ENCODE measurements at places on chromosomes 7 and 10.

- no peak for DNase-seq
Measured at GRCh38 chr10:130495116-130495862, 359.1 kb downstream of the GLRX3 start.

GRCh38 chr7:34312624-34313023, 345.4 kb upstream of the NPSR1 start:
- DNase-seq = no peak

DNA sequence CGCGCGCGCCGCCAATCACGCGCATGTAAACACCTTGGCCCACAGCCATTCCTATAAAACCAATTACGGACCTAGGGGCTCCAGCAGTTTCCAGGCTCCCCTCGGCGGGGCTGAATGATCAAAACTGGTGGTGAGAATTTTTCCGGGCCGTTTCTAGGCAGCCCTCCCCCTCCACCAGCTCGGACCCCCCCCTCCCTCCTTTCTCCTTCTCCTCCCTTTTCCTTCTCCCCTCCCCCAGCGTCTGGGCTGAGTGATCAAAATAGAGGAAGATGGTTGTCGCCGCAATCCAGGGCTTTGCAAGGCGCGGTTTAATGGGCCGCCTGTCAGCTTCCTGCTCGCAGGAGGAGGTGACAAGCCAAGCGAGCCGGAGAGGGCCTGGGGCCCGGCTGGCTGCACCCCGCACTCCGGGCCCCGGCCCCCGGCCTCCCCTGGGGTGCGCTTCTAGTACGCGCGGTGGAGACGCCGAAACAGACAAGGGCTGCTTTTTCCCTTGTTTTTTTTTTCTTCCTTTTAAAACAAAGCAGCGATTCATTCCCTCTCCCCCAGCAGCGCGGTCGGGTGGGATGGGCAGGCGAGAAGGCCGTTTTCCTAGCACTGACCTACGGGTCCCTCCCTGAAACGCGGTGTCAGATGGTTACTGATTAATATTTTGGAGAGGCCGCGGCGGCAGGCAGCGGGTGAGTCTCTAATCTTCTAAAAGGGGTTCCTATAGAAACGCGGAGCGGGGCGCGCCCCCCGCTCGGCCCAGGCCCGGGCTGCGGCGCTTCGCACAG, 528 bp upstream of the TNRC18 start:
- peak; percentile 99 for DNase-seq

- DNase-seq = no peak
Measured at GRCh38 chr10:100122780-100123179, 41.1 kb upstream of the CPN1 start.

DNA sequence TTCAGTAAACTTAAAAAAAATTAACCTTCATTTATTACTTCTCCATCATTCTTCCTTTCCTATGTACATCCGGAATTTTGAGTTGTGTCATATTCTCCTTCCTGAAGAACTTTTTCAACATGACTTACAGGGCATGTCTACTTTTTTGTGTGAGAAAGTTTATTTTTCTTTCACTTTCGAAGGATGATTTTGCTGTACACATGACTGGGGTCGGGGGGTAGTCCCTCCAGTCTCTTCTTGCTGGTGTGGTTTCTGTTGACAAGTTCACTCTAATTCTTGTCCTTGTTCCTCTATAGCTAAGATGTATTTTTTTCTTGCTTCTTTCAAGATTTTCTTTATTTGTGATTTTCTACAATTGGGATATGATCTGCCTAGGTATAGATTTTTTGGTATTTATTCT, 55.8 kb downstream of the INPP5A start:
- no peak for DNase-seq

GRCh38 chr10:98295907-98296306, 27.9 kb upstream of the LOXL4 start:
- DNase-seq = no peak

DNA sequence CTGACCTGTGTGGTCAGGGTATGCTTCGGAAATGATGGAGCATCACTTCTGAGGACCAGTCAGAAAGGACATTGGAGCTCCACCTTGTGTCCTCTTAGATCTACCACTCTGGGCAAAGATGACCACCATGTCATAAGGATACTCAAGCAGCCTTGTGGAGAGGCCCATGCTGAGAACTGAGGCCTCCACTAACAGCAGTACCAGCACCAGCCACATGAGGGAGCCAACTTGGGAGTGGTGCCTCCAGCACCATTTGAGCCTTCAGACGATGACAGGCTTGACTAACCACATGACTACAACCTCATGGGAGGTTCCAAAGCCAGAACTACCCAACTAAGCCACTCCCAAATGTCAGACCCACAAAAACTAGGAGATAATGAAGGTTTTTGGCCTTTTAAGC, 116.0 kb downstream of the NPTX2 start:
- DNase-seq = peak; percentile 84

DNA sequence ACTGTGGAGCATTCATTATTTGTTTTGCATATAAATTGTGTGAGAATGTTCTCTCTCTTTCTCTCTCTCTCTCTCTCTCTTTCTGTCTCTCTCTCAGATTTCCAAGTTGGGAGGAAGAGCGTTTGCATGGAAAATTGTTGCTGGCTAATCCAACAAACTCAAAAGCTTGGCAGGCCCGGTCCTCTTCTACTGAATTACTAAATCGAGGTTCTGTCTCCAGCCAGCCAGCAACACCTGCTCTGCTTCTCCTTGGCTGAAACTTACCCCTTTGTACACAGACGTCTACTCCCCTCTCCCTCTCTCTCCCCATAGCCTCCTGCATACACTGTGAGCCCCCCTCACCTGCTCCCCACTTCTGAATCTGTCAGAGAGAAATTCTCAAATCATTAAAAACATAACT, 996.4 kb upstream of the AUTS2 start:
- no peak for DNase-seq

GRCh38 chr7:50628434-50629084, 63.4 kb upstream of the DDC start:
- DNase-seq = no peak

DNA sequence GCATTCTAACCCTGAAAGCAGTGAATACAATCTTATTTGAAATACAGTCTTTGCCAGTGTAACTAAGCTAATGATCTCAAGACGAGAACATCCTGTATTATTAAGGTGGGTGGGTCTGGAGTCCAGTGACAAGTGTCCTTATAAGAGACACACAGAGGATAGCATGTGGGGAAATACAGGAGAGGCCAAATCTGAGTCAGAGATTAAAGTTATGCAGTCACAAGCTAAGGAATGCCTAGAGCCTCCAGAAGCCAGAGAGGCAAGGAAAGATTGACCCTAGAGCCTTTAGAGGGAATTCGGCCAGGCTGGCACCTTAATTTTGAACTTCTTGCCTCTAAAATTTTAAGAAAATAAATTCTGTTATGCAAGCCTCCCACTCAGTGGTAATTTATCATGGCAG, 87.5 kb upstream of the HGF start:
- DNase-seq = no peak

GRCh38 chr10:61786728-61787127, 114.8 kb upstream of the ARID5B start:
- DNase-seq = peak; percentile 14

DNA sequence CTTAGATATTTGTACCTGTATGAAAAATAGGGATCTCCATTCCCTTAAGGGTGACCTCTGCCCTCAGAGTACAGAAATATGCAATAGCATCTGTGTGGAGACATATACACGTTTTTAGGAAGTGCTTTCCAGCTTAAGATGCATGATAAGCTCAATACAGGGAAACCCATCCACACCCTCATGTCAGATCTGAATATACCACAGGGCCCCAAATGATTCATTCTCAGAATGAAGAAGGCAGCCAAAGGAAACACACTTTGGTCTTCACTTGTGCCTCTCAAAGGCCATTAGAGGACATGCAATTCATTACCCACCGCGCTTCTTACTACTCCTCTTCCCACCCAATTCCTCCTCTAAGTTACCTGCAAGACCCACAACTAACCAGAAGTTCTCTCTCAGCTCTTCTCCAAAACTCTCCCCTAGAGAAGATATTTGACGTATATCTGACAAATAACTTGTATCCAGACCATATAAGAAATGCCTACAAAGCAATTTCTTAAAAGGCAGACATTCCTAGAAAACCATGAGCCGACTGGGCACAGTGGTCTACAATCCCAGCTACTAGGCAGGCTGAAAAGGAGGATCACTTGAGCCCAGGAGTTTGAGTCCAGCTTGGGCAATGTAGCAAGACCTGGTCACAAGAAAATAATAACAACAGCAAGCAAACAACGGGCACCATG, 103.0 kb downstream of the OAT start:
- no peak for DNase-seq

DNA sequence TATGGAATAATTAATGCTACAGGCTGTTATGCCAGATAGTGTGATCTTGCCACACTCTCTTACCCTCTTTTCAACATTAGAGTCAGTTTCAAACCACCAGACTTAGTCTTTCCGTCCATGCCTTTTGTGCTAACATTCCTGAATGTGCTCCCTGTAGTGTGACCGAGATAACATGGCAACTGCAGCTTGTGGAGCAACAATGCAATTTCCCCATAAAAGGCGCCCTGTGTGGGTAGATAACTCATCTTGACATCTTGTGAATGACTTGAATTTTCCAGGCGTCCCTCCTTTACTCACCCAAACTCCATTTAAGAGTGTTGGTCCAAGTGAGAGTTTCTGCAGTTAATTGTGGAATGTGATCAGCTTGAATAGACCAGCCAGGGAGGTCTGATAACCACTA, 99.6 kb downstream of the DNAH11 start:
- DNase-seq = no peak

- DNase-seq = no peak
Measured at GRCh38 chr10:82464191-82464818, 589.3 kb downstream of the NRG3 start.

DNA sequence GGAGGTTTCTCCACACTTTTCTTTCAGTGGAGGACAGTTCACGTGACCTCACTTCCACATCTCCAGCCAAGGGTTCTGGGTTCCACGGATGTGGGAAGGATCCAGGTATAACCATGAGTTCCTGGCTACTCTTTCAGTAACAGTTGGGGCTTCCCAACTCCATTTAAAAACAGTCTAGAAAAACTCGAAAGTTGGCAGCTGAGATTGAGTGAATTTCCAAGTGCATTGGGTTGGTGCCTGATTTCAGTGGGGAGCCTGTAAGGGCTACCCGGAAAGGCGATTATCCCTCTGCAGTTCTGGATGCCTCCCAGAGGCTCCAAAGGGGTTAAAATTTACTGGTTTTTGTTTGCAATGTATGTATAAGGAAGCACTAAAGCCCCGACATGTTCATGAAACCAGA, 24.3 kb downstream of the LHFPL3 start:
- no peak for DNase-seq

DNA sequence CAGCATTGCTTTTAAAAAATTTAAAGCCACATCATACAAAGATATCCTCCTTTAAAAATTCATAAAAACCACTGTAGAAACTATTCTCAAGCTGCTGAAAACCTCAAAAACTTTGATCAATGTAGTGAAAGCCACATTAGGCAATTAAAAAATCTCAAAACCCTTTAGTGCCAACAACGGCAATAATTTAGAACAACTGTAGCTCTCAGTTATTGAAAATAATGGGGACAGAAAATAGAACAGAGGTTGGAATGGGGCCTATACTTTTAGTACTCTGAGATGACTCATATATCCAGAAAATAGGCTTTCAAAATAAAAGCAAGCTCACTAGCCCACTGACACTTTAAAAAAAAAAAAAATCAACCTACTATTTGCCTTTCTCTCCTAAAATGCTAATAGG, 87.5 kb downstream of the GSAP start:
- no peak for DNase-seq

GRCh38 chr10:105406488-105406887, 765.4 kb downstream of the SORCS3 start:
- DNase-seq = no peak

DNA sequence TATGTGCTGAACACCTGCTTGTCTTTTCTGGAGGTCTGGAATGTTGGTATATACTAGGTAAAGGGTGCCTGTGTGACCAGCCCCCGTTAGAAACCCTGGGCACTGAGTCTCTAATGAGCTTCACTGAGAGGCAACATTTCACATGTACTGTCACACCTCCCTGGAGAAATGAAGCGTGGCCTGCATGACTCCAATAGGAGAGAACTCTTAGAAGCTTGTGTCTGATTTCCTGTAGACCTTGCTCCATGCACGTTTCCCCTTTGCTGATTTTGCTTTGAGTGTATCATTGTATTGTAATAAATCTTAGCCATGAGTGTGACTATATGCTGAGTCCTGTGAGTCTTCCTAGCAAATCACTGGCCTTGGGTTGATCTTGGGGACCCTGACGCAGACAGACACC, 82.8 kb downstream of the PPP1R3C start:
- no peak for DNase-seq

DNA sequence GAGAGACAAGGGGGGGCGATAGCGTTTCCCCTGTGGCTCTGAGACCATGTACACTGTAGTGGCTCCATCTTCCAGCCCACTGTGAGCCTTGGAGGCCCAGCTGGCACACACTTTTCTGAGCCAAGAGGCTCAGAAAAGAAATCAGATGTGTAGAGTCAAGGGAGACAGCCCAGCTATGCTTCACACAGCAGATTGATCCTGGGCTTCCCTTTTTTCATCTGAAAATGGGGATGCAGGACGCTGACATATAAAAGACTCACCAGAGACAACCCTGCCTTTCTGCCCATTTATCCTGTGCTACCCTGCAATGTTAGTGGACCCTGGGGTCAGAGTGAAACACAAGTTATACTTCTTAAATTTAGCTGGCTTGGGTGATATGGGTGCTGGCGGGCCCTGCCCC, 14.3 kb downstream of the TMEM273 start:
- no peak for DNase-seq

GRCh38 chr7:46493196-46493595, 572.1 kb upstream of the IGFBP3 start:
- DNase-seq = no peak

GRCh38 chr10:29370097-29371092, 81.5 kb downstream of the LYZL1 start:
- no peak for DNase-seq

DNA sequence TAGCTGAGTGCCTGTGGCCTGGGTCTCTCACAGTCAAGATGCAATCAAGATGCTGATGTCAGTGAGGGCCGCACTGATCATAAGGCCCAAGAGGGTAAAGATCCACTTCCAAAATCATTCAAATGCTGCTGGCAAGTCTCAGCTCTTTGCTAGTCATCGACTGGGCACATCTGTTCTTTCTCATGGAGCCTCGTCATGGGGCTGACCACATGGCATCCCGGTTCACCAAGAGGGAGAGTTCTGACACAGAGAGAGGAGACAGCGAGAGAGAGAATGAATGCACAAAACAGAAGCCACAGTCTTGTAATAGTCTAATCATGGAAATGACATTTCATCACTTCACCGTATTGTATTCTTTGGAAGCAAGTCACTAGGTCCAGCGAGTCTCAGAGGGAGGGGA, 1067.5 kb upstream of the C7orf33 start:
- DNase-seq = no peak

- DNase-seq = no peak
Measured at GRCh38 chr10:1376384-1376945, 320.3 kb downstream of the WDR37 start.

DNA sequence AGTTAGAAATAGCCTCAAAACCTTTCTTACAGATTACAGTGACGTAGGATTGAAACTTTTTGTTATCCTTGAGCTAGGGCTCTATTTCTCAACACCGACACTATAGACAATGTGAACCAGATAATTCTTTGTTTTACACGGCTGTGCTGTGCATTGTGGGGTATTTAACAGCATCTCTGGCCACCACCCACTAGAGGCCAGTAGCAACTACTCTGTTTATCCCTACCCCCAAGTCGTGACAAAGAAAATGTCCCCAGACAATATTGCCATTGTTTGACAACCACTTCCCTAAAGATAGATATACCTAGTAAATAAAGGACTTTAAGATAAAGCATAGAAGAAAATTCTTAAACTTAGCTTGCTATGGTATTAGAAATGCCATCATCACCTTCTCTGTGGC, 359.6 kb downstream of the ARL4A start:
- DNase-seq = no peak

All from RPMI8226 (cell line).